ENCODE measurements at places on chromosomes 16 and 17.
A peak's percentile ranks its signal among the peaks of the same experiment; 100 is the strongest.

- no peak for DNase-seq
Measured at GRCh38 chr16:5041600-5042133, 7.9 kb upstream of the NAGPA start.

- no peak for DNase-seq
Measured at GRCh38 chr17:33016920-33017319, 25.3 kb downstream of the SPACA3 start.

- peak; percentile 87 for DNase-seq
Measured at GRCh38 chr17:57463103-57463885, 207.0 kb downstream of the MSI2 start.

DNA sequence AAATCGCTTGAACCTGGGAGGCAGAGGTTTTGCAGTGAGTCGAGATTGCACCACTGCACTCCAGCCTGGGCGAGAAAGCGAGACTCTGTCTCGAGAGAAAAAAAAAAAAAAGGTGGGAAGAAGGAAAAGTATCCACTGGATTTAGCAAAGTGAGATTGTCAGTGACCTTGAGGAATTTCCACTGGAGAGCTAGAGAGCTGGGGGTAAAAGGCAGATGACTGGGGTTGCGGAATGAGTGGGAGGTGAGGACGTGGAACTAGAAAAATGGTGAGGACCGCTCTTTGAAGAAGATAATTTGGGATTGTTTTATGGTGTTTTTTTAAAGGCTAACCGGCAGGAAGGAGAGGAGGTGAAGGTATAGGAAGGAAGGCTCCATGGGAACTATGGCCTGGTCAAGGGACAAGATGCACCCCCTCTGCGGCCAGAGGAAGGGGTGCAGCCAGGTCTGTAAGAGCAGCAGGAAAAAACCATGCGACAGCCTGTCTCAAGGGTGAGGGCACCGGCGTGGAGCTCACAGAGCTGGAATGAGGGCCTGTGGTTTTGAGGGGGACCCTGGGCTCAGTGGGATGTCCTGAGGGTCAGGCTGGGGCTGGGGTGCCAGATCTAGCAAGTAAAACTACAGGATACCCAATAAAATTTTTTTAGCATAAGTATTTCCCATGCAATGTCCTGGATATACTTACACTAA lies 694 bp upstream of the MLST8 start:
- no peak for DNase-seq

GRCh38 chr17:7886227-7887037 lies 2.2 kb upstream of the CHD3 start:
- peak; percentile 72 for DNase-seq

GRCh38 chr16:82042846-82043245 lies 7.8 kb downstream of the HSD17B2 start:
- no peak for DNase-seq

DNA sequence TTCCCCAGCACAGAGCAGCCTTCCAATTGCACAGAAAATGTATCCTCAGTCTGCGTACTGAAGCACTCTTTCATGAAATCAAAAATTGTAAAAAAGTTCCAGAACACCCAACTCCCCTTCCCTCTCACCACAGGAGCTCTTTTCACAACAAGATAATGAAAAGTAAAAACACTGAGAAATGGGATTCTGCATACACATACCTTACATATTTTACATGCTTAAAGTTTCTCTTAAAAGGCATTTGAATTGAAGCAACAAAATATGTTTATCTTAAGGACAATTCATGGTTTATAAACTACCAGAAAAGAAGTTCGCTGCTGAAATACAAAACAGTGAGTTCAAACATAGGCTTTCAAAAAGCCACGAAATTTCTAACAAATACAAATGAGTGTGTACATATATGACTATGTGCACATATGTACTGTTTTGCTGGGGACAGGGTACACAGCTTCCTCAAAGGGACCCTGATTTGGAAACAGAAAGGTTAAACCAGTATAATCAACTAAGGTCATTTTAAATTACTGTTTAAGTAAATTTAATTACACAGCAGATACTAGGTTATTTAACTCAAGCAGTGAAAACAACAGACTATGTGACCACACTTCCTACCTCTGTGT lies 33.8 kb downstream of the COG1 start:
- DNase-seq: no peak

DNA sequence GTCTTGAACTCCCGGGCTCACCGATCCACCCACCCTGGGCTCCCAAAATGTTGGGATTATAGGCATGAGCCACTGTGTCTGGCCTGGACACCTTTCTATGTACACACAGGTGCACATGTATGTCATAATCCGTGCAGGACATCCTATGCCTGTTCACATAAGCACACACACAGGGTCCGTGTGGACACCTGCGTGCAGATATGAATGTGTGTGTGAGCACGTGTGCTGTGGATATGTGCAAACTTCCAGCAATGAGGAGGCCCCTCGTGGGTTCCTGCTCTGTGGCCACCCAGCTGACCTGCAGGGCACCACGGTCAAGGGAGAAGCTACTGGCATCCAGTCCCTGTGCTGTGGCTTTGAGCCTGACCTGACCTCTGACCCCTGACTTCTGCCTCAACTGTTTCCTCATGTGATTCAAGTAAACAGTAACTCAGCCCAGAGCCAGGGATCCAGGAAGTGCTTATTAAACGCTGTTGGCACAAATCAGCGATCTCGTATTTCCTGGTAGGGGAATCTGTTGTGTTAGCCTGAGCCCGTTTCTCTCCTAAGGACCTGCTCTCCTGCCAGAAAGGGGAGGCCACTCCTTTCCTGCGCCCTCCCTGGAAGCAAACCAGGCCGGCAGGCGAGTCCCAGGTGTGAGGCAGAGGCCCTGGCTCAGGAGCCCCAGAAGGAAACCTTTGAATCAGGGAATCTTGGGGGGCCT lies 6.5 kb downstream of the CPNE7 start:
- no peak for DNase-seq

GRCh38 chr17:64741038-64741641 lies 79.0 kb upstream of the SMURF2 start:
- DNase-seq: no peak

GRCh38 chr17:80474231-80474960 lies 2.0 kb downstream of the NPTX1 start:
- no peak for DNase-seq

GRCh38 chr17:58319173-58320162 lies 9.1 kb downstream of the TSPOAP1 start:
- DNase-seq: peak; percentile 33

GRCh38 chr16:11409398-11409797 lies 64.1 kb downstream of the RMI2 start:
- DNase-seq: no peak

GRCh38 chr16:67182288-67182687 lies 1.5 kb downstream of the MATCAP1 start:
- DNase-seq: no peak

- DNase-seq: no peak
Measured at GRCh38 chr17:3954976-3955672, 9.1 kb downstream of the ATP2A3 start.

DNA sequence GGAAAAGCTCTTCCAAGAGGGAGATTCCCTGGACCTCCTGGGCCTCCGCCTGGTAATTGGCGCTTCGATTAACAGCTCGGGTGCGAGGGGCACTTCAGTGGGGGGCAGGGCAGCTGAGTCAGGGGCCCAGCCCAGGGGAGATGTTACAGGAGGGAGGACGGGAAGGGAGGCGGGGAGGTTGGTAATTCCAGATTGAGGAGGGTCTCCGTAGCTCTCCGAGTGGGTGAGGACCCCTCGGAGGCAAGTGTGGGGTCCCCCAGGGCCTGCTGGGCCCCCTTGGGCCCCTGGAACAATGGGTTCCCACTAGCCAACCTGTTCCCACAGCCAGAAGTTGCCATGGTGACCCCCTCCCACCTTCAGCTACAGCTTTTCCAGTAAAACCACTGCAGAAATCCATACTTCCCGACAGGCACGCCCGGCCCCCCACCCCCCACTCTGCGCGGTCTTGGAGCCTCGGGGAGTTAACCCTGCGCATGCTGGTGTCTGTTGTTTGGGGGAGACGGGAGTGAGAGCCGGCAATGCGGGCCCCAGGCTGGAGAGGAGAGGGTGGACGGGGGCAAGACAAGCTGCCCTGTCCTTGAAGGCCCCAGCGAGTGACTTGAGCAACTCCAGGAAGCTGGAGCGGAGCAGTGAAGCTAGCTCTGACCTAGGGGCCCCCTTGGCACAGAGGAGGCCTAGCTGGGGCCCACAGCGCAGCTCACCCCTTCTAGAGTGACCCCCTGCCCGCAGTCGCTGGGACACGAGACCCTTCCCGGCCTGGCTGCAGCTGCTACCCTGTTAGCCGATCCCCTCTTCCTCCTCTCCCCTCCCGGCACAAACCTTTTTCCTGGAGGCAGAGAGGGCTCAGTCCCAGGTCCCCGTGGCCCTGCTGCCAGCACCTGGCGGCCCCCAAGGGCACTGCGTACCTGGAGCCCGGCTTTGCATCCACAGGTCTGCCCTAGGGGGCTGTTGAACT lies 37.8 kb downstream of the TMEM235 start:
- DNase-seq: no peak

GRCh38 chr17:69913616-69914015 lies 161.4 kb upstream of the KCNJ16 start:
- no peak for DNase-seq

DNA sequence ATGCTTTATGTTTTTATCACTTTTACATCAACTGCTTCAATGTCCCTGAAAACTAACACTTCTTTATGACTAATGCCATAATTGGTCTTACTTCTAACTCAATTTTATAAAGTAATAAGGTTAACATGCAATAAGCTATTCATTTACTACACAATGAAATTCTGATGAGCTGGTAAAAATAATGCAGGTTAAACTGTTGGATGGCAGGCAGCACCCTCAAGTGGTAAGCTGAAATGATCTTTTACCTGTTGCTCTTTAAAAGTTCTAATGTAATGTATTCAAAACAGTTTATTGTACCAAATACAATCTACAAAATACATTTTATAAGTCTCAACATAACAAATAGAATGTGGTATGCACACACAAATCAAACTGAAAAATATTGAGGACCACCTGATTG lies 1280.3 kb downstream of the CDH8 start:
- no peak for DNase-seq

DNA sequence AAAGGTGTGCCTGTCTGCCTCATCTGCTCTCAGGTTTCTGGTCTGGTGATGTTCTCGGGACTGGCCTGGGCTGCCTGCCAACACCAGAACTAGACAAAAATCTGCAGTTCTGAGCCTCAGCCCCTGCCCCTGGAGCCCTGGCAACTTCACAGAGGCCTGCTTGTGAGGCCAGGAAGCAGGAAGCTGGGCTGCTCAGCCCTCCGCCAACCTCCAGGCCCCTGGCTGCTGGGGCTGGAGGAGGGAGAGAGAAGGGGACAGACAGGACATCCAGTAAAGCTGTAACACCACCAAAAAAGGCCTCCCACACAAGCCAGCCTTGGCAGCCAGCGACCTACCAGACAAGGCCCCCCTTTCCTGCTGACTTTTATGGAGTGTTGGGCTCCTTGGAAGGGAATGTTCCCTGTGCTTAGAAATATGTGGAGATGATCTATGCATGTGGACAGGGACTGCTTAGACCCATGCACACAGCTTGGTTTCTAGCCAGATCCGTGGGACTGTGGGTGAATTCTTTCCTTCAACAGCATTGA lies 157.6 kb downstream of the XYLT1 start:
- no peak for DNase-seq

DNA sequence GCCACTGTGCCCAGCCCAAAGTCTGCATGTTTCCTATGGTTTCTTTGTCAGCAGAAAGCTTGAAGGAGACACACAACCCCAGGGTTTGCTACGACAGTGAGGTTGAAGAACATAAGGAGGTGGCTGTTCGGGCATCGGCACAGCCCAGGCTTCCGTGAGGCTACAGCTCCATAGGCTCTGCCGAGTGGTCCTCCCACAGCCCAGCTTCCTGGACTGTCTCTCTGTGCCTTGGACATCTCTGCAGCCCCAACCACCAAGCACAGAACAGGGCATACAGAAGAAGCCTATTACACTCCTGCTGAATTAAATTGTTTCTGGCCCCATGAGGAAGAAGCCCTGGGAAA lies 3.2 kb upstream of the HAP1 start:
- peak; percentile 36 for DNase-seq

DNA sequence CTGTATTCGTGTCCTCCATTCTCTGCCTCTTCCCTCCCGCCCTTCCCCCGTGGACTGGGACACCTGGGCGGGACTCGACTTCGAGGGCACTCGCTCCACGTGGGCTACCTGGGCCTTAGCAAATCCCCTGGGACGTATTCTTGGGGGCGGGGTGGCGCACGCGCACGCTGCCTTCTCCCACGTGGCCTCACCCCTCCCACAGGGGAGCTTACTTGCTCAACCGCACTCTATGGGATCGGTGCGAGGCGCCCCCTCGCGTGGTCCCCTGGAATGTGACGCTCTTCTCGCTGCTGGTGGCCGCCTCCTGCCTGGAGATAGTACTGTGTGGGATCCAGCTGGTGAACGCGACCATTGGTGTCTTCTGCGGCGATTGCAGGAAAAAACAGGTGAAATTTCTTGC lies 3.5 kb downstream of the VMO1 start:
- no peak for DNase-seq

- no peak for DNase-seq
Measured at GRCh38 chr17:66540131-66540781, 237.8 kb downstream of the PRKCA start.
